CD4-positive, alpha-beta T cell treated with Interleukin-4 for 1 hour (primary cell): ENCODE measurements at places on chromosomes 4 and X.

DNA sequence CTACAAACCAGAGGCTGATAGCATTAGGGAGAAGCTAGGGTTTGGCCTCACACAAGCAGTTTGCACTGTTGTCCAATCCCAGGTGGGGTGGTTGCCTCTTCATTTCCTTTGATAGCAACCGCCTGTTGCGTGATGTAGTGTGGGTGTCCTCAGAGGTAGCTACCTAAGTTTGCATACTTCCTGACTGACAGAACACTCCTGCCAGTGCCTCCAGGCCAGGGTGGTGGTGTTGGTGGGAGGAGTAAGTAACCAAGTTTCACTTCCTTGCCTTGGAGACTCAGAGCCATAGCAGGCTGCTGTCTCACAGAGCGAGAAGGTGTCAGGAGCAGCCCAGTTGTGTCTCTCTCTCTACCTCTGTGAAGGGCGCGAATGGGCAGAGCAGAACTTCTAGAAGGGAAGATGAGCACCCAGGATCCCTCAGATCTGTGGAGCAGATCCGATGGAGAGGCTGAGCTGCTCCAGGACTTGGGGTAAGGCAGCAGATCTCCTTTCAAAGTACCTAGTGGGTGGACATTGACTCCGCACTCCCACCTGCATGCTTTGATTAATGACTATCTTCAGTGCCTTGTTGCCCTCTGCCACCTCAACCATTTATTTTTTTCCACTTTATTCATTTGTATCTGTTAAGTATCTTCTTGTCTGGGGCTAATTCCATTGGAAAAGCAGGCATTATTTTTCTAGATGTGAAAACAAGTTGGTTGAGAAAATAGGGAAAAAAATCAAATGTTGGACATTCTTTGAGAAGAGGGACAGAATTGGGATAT is at the start of gene DAPP1:
DAPP1 (plus strand) TSS at position 283 of the 764 bp plus-strand sequence; CDS start at position 370, 87 bp downstream.
- DNase-seq = peak; percentile 88

GRCh38 chr4:110231869-110232268 is 33.5 kb upstream of the ELOVL6 start:
- no peak for DNase-seq

GRCh38 chr4:15116509-15117079 is 114.3 kb downstream of the CPEB2 start:
- DNase-seq = no peak

DNA sequence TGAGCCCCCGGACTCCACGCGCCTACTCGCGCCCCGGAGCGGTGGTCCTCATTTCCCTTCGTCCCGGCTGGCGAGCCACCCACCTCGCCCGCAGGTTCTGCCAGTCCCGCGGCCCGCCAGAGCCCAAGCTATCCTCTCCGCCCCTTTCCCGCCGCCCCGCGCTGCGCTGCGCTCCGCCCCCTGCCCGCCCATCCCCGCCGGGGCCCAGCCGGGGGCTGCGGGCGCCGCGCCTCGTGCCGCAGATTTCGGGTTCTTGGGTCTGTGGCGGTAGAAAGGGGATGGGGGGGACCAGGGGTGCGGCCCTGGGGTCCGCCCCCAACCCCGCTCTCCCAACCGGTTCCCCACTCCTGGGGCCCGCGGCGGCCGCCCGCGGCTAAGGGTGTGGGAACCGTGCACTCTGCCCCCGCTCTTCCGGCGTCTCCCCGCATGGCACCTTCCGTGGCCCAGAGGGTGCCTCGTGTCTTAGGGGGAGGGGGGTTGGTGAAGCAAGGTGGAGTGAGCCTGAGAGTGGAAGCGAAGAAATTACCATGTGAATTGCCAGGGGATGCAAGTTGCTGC is 650.8 kb upstream of the DIPK2B start:
- DNase-seq = peak; percentile 54

GRCh38 chr4:41644288-41644914 is 104.1 kb downstream of the PHOX2B start:
- no peak for DNase-seq

DNA sequence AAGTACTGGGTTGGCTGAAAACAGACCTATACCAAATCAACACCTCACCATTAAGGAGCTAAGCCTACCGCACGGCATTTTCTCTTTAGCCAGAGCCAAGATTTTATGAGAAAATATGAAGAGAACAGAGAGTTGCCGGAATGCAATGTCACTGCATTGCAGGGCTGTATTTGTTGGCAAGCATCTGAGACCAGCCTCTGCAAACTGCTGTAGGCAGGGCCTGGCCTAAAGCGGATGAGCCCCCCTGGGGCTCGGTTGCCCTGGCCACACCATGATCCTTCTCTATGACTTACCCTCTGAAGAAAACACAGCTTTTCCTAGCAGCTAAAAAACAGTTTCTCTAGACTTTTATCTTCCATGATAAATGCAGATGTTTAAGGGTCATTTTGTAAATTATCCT is 120.5 kb upstream of the SORBS2 start:
- DNase-seq = no peak

GRCh38 chr4:150769248-150769647 is 187.3 kb downstream of the MAB21L2 start:
- no peak for DNase-seq

GRCh38 chrX:86887341-86887740 is 630.3 kb upstream of the KLHL4 start:
- no peak for DNase-seq

DNA sequence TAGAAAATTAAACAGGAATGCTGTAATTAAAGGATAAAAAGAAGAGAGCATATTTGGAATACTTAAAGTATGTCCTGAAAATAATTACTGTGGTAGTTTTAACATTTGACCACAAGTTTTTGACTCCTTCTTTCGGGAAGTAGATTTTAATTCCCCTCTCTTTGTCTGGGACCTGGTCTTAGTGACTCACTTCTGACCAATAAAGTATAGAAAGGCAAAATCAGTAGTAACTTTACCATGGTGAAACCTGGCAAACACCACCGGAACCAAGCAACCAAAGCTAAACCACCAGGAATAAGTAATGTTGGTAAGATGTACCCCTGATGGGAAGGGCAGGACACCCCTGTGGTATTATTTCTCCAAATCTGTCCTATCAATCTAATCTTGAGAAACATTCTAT is 314.8 kb downstream of the PDHA2 start:
- DNase-seq = no peak

DNA sequence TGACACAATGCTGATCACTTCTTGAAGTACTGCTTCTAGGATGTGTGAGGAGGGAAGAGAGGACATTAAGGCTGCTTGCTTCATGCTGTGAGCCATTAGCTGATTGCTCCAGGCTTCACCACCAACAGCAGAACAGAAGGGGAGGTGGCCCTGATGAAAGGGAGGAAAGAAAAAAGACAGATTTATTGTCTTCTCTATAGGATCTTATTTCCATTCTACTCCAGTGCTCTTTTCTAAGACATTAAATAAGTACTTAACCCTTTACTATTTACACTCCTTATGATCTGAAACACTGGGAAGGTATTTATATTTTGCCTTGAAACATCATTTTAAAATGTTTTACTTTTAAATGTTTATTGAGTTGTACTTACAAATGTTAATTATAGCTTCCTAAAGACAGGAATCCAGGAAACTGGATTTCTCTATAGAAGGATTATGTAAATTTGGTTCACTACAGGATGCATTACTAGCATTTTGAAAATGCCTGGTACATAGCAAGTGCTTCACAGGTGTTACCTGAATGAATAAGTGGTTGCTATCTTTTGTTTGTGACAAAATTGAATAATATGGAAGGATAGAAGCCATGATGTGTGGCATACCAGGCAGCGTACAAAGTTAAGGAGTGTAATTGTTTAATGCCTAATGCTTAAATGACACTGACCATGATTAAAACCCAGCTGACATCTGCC is 680.9 kb upstream of the ATOH1 start:
- no peak for DNase-seq

DNA sequence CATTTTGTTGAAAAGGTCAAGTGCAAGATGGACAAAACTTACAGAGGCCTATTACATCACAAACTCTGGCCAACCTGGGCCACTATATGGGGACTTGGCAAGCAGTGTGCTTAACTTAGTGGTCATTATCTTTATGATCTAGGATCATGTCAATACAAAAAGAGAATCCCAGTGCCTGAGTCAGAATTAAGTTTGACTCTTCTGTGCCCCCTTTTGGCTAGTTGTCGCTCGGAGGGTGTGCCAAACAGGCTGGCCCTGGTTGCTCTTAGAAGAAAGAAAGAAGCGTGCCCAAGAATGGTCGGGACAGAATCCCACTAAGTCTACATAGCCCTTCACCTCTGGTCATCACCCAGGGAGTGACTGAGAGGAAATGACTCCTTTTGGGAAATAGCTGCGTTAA is 100.1 kb downstream of the EIF4E start:
- peak; percentile 51 for DNase-seq

GRCh38 chrX:132668178-132668577 is 179.3 kb upstream of the MBNL3 start:
- DNase-seq = no peak

GRCh38 chr4:83771113-83771705 is 235.3 kb downstream of the GPAT3 start:
- no peak for DNase-seq

- DNase-seq = no peak
Observed at GRCh38 chr4:125492957-125493356, 178.2 kb downstream of the FAT4 start.

GRCh38 chr4:23166407-23166806 is 473.7 kb downstream of the GBA3 start:
- DNase-seq = no peak

DNA sequence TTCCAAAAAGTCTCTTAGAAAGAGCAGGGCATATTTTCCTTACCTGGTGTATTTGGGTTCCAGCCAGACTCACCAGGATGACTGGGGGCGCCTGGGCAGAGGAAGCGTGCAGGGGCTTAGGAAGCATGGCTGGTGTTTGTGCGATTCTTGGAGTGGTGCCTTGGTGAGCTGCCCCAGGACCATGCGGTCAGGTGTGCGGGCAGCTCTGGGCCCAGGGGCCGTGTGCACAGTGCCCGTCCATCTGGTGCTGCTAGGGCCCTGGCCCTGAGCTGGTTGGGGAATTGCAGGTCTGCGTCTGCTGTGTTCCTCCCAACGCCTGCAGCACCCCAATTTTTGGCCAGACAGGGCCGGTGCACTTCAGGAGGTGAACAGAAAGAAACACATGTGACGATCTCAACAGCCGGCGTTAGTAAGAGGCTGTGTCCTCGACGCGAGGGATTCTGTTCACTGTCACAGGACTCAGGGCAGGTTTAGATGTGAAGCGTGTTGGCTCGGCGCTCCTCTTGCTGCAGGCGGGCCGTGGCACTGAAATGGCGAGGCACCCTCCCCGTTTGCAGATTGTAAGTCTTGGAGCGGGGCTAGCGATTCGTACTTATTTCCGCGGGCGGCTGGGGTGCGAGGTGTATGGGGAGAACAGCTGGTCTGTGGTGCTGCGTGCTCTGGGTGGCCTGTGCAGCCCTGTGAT is 15.2 kb downstream of the RGS12 start:
- DNase-seq = no peak

GRCh38 chr4:42398871-42399331 is 1.6 kb downstream of the SHISA3 start:
- DNase-seq = no peak

- DNase-seq = no peak
Observed at GRCh38 chr4:6561173-6561516, 13.8 kb upstream of the MAN2B2 start.

DNA sequence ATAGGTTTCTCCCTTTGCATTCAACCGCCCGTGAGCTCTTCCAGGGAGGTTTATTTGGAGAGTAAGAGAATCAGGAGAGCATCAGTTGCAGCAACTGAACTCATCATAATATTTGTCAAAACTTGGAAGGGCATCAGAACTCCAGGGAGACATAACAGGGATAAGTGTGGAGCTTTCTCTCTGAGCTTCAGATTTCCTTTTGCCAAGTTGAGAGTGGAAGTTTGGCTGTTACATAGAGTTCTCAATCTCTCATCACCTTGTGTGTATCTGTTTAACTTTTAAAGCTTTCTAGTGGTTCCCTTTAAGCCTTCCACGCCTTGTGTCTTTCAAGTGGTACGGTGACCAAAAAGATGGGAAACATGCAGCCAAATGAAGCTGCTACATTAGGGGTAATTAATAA is 18.8 kb downstream of the BMP3 start:
- no peak for DNase-seq

GRCh38 chrX:148933881-148934280 is 433.5 kb downstream of the AFF2 start:
- DNase-seq = no peak

- DNase-seq = peak; percentile 63
Observed at GRCh38 chr4:169009286-169010124, 550 bp downstream of the CBR4 start.

DNA sequence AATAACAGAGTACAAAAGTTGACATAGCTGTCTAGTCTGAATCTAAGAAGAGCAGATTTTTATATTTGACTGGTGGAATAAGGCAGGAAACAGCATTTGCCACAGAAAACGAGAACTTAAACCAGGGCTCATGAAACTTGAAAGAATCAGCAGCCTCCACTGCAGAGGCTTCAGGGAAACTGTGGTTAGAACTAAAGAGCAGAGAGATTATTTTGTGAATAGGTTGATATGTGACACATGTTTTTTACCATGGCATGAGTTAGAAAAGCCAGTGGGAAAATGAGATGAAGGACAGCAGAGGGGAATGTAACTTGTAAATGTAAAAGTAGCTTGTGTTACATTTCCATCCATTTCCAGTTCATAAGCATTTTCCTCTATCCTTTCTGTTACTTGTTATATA is 63.7 kb upstream of the CAMK2D start:
- DNase-seq = peak; percentile 15

- no peak for DNase-seq
Observed at GRCh38 chr4:125104616-125105015, 210.1 kb upstream of the FAT4 start.

DNA sequence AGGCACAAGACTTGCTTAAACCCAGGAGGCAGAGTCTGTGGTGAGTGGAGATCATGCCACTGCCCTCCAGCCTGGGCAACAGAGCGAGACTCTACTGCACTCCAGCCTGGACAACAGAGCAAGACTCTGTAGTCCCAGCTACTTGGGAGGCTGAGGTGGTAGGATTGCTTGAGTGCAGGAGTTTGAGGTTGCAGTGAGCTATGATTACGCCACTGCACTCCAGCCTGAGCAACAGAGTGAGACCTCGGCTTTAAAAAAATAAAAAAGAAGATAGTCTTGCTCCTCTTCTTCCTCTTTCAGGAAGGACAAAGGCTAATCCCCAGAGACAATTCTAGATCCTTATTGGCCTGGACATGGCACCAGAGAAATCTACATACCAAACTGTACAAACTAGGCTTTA is 5.7 kb upstream of the PPEF2 start:
- DNase-seq = no peak

- no peak for DNase-seq
Observed at GRCh38 chr4:20074450-20074849, 177.3 kb upstream of the SLIT2 start.

GRCh38 chr4:138226351-138226750 is 15.8 kb downstream of the SLC7A11 start:
- no peak for DNase-seq

DNA sequence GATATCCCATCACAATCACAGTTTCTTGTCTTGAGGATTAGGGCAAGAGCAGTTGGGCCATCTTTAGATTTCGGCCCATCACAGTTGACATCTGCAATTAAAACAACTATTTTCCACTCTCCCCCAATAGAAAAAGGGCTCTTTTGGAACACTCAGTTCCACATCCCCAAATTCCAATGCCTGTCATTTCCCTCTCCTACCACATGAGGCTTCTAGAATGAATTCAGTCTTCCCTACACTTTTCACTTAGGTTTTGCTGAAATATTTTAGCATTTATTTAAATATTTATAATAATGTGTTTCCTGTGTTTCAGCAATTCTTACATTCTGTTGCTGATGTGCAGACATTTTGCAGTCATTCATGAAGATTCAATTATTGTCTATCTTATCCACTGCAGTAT is 118.4 kb downstream of the COX18 start:
- no peak for DNase-seq

- DNase-seq = no peak
Observed at GRCh38 chrX:104307341-104307740, 52.6 kb upstream of the ESX1 start.

- DNase-seq = no peak
Observed at GRCh38 chr4:180635281-180635680, 1607.9 kb upstream of the TENM3 start.
